Renal pelvis (tissue), 12 donors: ENCODE measurements at places on chromosomes 11 and 22. TPM values are rescaled to one million over a fixed set of nuclear protein-coding genes. Genes with fewer than 3 reads are reported as not detected.

GRCh38 chr22:19921544-19922081 lies 20.0 kb upstream of the COMT start:
- no peak for DNase-seq

DNA sequence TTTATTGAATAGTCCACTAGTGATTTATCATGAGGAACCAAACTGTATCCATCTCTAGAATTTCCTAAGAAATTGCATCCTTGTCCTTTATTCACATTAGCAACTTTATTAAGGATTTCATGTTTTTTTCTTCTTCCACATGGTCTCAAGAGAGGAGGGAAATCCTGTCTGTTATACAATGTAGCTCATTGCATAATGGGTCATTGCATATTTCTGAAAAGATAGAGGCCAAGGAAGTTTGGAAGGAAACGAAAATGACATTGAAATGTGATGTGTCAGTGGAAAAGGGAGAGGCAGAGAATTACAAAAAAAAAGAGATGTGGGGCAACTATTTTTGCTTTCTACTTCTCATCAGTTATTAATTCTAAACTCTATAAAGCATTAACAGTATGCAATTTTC lies 353.1 kb downstream of the METTL15 start:
- no peak for DNase-seq

CARD18 gene
- not detected for polyA plus RNA-seq

DNA sequence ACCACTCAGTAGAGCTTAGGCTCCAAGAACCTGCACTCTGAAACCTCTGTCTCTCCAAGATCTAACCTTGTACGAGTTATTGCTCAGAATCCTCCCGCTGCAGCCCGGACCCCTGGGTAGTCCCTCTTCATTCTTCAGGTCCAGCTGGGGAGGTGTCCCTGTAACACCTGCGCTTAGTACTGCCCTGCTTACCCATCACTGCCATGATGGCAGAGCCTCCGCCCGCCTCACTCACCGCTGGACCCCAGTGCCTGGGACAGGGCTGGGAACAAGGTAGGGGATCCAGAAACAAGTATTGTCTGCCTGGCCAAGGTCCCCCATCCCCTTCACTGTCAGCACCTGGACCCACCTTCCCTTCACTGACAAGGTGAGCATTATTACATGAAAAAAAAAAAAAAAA lies 50.3 kb downstream of the THAP12 start:
- no peak for DNase-seq

POU2AF2 gene
- polyA plus RNA-seq = not detected

DNA sequence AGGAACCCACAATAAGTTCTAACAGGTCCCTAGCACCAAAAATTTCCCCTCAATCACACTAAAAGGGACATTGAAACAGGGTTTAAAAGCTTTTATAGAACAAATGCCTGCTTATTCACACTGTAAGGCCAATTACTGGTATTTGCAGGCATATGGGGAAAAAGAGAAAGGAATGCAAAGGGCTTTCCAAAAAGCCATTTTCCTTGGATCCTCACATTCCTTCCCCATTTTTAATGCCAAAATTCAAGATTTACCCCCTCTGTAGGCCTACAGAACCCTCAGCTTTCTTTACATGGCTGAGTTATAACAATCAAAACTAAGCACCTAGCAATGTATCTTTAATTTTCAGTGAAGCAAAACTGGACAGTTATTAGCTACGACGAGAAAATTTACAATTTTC lies 102.0 kb downstream of the SBF2 start:
- no peak for DNase-seq

GRCh38 chr11:8615291-8616032 lies 21.4 kb upstream of the STK33 start:
- no peak for DNase-seq

GRCh38 chr11:125663910-125664309 lies 16.7 kb downstream of the ACRV1 start:
- no peak for DNase-seq
